ENCODE measurements at places on chromosomes 7 and 10.
A peak's percentile ranks its signal among the peaks of the same experiment; 100 is the strongest.

GRCh38 chr7:27822245-27822644, 82.3 kb downstream of the TAX1BP1 start:
- no peak for DNase-seq

DNA sequence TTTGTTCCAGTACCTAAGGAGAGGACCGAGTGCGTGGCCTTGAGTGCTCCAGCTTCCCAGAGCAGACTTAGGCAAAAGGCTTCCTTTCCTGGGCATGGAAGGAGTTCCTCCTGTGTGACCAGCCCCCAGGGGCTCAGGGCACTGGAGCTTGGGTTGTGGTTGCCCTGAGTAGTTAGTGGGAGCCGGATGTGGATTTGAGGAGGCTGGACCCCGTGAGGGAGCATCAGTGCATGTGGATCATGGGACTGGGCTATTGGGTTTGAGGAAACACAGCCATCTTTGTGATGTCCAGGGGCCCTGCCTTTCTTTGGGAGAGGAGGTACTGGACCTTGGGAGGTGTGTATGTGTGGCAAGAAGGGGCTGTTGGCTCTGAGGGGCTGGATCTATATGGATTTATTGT, 8.4 kb downstream of the LRMDA start:
- DNase-seq, result no peak

DNA sequence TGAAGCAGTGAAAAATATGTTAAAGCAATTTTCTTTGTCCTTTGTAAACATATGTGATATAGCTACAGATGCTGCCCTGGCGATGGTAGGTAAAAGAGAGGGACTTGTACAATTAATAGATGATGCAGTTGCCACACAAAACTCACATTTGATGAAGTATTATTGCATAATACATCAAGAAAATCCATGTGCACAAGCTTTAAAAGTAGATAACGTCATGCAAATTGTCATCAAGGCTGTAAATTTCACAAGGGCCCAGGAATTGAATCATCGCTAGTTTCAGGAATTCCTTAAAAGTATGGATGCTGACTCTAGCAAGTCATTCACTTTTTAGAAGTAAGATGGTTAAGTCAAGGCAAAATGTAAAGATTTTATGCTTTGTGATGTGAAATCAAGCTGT, 10.0 kb downstream of the CYP3A5 start:
- DNase-seq, result no peak

DNA sequence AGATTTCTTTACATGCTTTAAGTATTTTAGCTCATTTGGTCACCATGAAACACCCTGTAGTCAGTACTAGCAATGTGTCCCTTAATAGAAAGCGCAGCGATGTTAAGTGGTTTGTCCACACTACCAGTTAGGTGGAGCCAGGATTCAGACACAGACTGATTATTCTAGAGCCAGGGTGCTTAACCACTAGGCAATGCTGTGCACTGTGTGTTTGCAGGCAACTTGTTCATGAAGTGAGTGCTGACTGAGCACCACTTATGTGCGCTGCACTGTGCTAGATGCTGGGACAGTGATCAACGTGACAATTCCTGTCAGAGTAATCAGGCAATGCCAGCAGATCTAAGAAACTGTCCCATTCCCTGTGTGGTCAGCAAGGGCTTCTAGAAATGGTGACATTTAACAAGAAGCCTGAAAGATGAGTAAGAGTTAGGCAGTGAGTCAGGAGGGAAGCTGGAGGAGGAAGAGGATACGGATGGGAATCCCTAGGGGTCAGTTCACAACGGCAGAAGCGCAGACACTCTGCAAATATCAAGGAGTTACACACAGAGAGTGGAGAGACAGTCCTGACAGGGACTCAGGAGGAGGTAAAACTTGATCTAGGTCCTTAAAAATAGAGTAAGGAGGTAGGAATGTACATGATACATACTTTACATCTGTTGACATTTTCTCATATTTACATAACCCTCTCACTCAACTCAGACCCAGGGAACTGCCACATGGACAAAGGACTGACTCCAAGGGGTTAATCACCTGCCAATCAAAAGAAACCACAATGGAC, 69.7 kb upstream of the EGR2 start:
- no peak for DNase-seq

- DNase-seq, result no peak
Measured at GRCh38 chr10:125149036-125149679, 11.2 kb downstream of the CTBP2 start.

GRCh38 chr10:103859161-103860086, 4.0 kb upstream of the SH3PXD2A start:
- peak; percentile 14 for DNase-seq

- DNase-seq, result no peak
Measured at GRCh38 chr7:70018700-70019099, 420.4 kb downstream of the AUTS2 start.

DNA sequence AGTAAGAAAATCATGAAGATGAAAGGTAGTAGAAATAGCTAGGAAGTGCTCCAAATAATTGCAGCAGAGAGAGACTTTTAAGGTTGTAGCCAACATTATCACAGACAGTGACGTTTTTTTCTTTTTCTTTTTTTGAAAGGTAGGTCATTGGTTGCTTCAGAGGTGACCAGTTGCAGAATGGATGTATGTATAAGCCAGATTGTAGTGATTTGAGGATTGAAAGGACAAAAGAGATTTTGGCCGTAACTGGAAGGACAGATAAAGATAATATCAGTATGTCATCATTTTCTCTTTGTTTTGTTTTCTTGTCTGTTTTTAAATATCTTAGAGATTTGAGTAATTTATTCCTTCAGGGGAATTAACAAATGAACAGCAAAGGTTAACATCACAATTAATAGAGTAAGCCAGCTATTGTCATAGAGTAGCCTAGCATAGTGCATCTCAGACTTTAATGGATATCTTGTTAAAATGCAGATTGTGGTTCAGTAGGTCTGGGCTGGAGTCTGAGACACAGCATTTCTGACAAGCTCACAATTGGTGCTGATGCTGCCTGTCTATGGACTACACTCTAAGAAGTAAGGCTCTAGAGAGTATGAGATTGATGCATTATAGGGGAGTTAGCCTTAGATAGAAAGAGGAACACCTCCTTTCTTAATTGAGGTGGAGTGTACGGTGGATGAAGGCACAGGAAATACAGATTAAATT, 28.3 kb downstream of the CDK13 start:
- DNase-seq, result no peak

- no peak for DNase-seq
Measured at GRCh38 chr10:124267231-124267885, 151.4 kb downstream of the OAT start.

DNA sequence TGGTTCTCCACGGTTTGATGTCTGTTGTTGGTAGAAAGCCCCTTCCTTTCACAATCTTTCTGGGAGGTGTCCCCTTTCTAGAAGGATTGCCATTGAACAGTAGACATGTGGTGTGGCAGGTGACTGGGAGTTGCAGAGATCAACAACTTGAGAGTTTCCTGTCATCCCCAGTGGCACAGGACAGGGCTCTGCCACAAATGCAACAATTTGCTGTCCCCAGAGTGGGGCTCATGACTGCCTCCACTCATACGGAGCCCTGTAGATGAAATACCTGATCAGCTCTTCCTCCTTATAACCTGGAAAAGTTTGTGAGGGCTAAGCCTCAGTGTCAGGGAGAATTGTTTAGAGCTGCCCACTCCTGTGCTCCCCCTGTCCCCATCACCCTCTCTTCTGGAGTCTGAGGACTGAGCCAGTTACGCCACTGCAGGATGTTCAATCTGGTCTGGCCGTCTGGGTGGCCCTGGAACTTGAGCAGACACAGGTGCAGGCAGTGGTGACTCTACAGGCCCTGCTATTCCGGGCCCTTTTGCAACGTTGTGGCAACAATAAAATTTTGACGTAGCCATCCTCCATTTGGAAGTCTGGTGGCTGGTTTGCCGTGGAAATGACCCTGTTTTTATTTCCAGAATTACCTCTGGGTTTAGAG, 6.5 kb downstream of the DBNL start:
- no peak for DNase-seq

GRCh38 chr7:9856668-9857067, 1117.0 kb upstream of the PHF14 start:
- no peak for DNase-seq

DNA sequence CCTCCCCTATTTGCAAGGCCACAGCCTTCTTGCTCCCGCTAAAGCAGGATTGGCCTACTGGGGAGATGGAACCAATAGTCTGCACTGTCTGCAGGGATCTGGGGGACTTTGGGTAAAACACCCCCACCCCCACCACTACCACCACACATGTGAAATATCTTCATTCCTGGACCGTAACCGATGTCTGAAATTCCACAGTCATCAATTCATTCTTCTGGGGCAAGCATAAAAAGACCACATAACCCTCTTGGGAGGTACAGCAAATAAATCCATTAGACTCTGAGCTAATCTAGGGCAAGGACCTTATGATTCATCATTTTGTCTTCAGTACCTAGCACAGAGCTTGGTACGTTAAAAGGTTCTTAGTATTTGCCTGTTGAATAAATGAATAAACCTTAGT, 307.8 kb downstream of the GPAM start:
- DNase-seq, result no peak

DNA sequence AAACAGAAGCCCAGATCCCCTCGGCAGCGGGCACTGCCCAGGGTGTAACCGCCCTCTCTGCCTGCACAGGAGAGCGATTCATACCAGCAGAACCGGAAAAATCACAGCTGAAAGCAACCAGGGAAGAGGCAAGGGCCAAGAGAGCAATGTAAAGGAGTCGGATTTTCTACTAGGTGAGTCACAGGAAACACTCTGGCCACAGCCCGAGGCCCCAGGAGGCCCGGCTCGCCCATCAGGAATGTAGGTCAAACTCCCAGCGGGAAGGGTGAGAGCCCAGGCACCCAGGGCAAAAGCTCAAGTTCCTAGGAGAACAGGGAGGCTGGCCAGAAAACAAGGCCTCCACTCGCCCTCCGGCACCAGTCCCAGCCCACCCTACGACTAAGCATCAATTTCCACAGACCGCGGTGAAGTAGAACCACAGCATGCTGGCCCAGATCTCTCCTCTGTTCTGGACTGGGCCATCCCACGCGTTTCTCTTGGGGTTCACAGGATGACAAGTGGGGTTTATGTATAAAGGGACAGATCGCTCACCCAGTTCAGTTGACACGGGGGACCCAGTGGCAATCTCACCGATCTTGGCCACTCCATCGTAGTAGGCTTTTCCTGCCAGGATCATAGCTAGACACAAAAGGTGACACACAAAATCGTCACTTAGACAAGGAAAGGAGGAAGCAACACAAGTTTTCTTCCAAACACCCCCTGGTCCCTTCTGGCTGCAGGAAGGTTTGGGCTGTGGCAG, 46.2 kb downstream of the BAIAP2L1 start:
- DNase-seq, result peak; percentile 98

DNA sequence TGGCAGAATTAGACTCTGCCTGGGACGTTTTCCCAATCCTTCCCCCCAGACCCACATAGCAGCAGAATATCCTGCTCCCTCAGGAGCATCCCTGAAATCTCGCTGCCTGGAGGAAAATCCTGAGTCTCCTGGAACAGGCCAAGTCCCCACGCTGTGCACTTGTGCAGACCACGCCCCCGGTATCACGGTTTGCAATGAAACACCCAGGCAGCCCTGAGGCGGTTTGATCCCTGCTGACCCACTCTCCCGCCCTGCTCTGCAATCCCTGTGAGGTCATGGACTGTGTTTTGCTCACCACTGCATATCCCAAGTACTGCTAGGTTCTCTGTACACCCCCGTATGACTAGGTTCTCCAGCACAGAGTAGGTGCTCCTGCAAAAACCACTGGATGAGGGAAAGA, 411.8 kb upstream of the MGMT start:
- DNase-seq, result no peak

DNA sequence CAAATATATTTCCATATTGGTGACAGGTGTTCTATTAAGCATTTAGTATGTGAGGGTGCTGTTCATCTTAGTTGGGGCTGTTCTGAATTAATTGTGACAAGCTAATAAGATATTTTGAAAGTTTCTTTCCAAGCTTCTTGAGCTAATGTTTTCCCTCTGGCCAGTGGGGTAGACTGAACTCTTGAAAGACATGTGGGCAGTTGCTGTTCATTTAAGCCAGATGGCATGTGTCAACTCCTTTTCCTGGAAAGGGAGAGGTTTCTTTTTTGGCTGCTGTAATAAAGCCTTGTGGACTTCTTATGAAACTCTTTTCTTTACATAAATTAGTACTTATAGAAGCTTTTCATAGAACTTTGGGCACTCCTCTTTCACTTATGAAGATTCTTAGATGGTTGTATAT, 21.7 kb downstream of the RAB18 start:
- DNase-seq, result no peak

GRCh38 chr7:71329030-71329660, 197.2 kb downstream of the GALNT17 start:
- DNase-seq, result no peak

- no peak for DNase-seq
Measured at GRCh38 chr7:42014625-42015618, 222.1 kb downstream of the GLI3 start.

DNA sequence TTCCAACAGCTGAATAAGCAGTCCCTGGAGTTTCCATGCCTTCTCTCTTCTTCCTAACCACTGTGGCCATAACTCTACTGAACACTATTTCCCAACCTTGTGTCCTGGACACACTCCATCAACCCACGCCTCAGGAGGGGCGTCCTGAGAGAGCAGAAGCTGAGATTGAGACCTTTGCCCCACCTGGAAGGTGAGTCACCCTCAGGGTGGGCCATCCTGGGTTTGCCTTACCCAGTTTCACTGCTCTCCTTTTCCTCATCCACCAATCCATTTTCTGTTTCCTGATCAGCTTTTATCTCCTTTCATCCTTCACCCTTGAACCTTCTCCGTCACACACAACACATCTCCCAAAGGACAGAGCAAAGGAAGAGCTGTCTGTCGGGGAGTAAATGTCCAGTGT, 91.4 kb downstream of the TMEM130 start:
- no peak for DNase-seq

DNA sequence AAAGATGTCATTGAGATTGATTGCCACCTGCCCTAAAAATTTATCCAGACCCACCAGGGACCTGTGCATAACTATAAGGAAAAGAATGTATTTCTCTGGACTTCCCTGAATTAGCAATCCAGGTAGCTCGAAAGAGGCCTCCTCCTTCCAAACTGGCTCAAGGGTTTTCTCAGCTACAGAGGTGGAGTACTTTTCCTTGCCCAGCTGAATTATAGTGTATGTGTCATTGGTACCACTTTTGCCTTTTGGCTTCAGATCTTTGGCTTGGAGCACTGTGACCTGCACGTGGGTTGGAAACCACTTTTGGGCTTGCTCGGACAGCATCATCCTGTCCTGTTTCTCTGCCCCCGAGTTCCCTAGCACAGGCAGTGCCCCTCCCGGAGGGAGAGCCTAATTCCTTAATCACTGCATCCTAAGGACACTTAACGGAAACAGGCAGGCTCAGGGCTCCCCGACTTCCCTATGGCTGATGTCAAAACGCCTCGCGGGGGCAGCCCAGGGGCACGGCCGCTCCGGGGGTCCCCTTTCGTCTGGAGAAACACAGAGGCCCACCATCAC, 825 bp downstream of the RAB11FIP2 start:
- peak; percentile 1 for DNase-seq

GRCh38 chr7:132112106-132112505, 464.2 kb downstream of the PLXNA4 start:
- no peak for DNase-seq

GRCh38 chr7:80466636-80467035, 45.2 kb downstream of the GNAT3 start:
- DNase-seq, result no peak

GRCh38 chr7:155363852-155364600, 66.3 kb downstream of the INSIG1 start:
- DNase-seq, result no peak

Data from NCI-H226 (cell line).